NCI-H82 (cell line): ENCODE measurements at places on chromosomes 2 and 18.

- peak; percentile 38 for DNase-seq
Observed at GRCh38 chr2:223674998-223675609, 72.9 kb upstream of the SCG2 start.

DNA sequence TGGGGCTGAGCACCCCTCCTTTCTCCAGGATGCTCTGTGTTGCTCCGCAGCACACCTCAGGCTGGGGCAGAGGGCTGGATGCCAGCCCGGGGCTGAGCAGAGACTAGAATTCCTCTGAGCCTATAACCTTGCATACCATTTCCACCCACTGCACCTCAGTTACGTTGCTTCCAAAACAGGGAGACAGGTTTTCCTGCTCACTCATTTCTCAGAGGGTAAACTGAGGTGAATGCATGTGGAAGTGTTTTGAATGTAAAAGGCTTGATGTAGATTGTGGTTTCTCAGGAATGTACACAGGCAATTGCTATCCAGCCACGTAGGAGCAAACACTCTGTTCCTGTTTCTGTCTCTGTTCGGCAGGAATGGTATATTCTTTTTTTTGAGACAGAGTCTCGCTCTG is 45.3 kb downstream of the EDAR start:
- DNase-seq = no peak

DNA sequence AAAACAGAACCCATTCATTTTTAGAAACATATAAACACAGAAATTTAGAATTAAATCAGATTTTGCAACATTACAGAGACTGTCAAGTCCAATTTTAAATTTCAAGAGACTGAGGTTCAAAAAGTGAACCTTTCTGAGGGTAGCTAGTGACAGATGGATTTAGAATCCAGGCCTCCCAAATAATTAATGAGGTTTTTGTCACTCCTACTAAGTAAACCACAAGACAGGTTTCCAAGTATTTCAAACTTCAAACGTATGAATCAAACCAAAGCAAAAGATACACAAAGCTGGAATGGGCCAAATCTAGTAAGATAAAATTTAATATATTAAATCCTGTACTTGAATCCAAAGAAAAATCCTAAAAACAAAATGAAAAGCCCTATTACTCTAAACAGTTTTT is 25.3 kb downstream of the PPP4R3B start:
- no peak for DNase-seq

GRCh38 chr2:16071039-16071864 is 130.9 kb downstream of the MYCN start:
- DNase-seq = no peak

- DNase-seq = no peak
Observed at GRCh38 chr2:75853436-75853835, 142.7 kb upstream of the GCFC2 start.

DNA sequence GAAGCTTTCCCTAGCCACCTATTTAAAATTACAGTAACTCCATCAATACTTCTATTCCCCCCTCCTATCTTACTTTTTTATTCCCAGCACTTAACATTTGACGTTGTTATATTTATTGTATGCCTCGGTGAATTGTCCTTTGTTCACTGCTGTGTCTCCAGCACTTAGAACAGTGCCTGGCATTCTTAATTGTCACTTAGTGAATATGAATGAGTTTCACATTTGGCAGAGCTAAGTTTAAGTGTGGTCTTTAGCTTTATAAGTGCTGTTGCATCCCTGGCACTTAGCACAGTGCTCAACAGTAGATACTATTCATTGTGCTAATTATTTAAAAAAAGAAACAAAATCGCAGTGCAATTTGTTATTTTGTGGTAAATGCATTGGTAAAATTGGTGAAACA is 1.7 kb downstream of the RMP24 start:
- DNase-seq = no peak
